DMS 273 treated with DMSO at 0.1 percent for 48 hours (cell line): ENCODE measurements at places on chromosomes 13 and 19.

DNA sequence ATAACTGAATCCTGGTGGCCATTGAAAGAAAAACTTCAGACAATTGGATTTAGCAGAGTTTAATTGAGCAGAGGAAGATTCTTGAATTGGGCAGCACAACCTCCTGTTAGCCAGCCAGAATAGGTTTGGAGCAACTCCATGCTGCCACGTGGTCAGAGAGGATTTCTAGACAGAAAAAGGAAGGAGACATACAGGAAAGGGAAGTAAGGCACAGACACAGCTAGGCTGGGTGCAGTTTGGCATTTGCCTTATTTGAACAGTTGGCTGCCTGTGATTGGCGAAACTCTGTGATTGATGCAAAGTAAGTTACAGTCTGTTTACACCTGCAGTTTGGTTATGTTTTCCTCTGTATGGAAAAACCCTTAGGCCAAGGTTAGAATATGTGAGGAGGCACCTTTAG, 85.8 kb upstream of the SPATA13 start:
- DNase-seq, result no peak

GRCh38 chr19:18300930-18301717, 19.7 kb upstream of the JUND start:
- DNase-seq, result no peak

GRCh38 chr19:19558055-19558454, 20.0 kb downstream of the CILP2 start:
- DNase-seq, result no peak

GRCh38 chr13:51838240-51838846, 6.6 kb downstream of the TMEM272 start:
- no peak for DNase-seq

- DNase-seq, result no peak
Observed at GRCh38 chr19:40266912-40267600, 18.1 kb downstream of the AKT2 start.

DNA sequence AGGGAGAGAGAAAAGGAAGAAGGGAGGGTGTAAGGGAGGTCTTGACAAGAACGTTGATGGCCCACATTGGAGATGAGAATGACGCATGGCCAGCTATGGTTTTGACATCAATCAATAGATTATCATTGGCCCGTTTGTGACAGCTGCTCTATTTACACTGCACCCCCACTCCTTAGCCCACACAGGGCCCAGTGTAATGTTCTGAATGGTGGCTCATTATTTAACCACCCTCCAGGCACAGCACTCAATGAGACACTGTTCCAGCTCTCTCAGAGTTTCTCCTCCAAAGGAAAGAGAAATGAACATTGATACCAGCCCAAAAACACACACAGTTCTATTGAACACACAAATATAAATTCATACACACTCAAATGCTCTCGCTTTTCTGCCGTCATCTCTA, 173.0 kb upstream of the IPO5 start:
- DNase-seq, result no peak

DNA sequence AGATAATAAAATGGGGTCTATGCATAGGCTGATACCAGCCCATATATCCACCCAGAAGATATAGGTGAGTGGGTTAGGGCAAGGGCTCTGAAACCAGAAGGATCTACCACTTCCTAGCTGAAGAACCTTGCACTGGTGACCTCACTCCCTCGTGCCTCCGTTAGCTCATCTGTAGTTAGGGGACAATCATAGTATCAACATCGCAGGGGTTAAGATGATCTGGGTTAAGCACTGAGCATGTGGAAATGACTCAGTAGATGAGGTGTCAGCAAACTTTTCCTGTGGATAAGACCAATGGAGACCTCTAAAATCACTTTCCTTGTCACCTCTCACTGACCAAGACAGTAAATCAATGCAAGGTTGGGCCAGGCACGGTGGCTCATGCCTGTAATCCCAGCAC, 30.5 kb downstream of the TNFSF14 start:
- DNase-seq, result no peak

DNA sequence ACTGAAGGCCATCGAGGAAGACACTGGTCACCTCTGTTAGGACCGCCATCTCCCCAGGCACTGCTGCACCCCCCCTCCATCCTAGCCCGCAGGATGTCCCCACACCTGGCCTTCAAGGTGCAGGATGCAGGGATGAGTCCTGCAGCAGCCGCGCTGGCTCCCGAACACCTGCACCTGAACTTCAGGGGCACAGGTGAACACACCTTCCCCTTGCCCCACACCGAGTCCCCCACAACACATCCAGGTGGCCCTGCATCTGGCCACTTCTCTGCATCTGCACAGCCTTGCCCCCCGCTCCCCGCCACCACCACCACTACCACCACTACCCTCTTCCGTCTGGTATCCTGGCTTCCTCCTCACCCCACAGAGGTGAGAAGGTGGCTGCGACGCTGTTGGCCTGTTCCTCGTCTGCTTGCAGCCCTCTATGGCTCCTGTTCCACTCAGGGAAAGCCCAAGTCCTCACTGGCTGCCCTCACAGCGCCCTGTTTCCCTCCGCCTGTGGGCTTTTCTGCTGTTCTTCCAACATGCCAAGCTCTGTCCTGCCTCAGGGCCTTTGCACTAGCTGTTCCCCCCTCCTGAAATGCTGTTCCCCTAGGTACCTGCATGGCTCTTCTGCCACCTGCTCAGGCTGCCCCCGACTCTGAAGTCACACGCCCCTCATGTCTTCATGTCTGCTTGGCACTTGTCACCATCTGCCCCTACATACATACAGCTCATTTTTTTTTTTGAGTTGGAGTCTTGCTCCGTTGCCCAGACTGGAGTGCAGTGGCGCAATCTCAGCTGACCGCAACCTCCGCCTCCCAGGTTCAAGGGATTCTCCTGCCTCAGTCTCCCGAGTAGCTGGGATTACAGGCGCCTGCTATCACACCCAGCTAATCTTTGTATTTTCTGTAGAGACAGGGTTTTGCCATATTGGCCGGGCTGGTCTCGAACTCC, 1.4 kb upstream of the CERS1 start:
- no peak for DNase-seq

- no peak for DNase-seq
Observed at GRCh38 chr19:2675892-2676291, 26.6 kb downstream of the GNG7 start.
